Right atrium auricular region (tissue), 2 donors: ENCODE measurements at places on chromosomes 7 and 10. TPM values are rescaled to one million over a fixed set of nuclear protein-coding genes. Genes with fewer than 3 reads are reported as not detected.

Gene SH2B2
- total RNA-seq = 1.3 TPM

Gene LEP
- total RNA-seq = 2.2 TPM

Gene TUBAL3
- 1.7 TPM for total RNA-seq

Gene ENTPD1
- 15.0 TPM for total RNA-seq

Gene MOSPD3
- 13.5 TPM for total RNA-seq

Gene GRID2IP
- 0.28 TPM for total RNA-seq

Gene ZNF3
- 16.1 TPM for total RNA-seq

Gene H2BK1
- not detected for total RNA-seq

Gene ASZ1
- not detected for total RNA-seq

Gene VWC2
- total RNA-seq = 1.7 TPM

Gene MOGAT3
- total RNA-seq = not detected

Gene KCNIP2
- 192 TPM for total RNA-seq

GRCh38 chr10:11357439-11357838 is 254.0 kb downstream of the USP6NL start:
- DNase-seq = no peak

GRCh38 chr7:14818871-14819270 is 83.7 kb downstream of the DGKB start:
- DNase-seq = no peak

DNA sequence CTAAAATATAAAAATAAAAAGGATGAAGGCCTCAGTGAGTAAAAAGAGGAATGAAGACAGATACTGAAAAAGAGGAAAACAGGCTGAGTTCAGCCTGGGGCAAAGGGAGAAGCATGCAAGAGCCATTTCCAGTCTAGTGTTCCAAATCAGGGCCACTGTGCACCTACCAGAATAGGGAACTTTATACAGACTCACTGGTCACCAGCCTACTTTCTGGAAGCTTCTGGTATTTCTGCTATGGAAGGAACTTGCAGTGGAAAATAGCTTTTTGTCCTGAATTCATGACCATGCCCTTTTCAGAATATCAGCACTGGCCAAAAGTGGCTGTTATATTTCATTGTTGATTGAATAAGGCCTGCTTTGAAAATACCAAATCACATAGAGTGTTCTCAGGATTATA is 28.8 kb downstream of the ABRAXAS2 start:
- DNase-seq = no peak

- no peak for DNase-seq
These were observed 198.8 kb downstream of the BMPER start for GRCh38 chr7:34104115-34104514.

- no peak for DNase-seq
These were observed 78.7 kb downstream of the TCF7L2 start for GRCh38 chr10:113028456-113029440.

DNA sequence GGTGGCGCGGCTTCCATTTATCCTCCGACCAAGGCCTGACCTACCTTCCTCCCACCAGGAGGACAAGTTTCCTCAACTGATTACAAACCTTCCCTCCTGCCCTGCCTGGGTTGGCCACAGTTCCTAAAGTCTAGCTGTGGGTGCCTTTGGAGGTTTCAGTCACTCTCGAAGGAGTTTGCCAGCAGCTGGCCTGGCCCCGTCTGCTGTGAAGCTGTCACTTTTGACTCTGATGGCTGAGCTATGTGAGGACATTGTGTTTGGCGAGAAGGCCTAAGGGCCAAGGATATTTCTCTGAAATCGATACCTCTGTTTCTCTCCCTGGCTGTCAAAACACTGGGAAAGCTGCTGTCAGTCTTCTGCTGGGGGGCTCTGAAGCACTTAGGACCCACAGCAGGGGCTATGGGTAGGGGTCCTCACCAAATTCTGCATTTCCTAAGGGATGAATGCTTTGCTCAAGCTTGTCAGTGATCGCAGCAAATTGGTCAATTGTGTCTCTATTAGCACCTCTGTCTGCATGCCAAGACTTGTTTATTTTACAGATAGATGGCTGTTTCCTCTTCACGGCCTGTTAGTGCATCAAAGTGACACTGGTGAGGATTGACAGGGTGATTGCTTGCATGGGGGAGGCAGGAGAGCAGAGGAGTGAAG is 31.9 kb upstream of the SAMD8 start:
- no peak for DNase-seq

DNA sequence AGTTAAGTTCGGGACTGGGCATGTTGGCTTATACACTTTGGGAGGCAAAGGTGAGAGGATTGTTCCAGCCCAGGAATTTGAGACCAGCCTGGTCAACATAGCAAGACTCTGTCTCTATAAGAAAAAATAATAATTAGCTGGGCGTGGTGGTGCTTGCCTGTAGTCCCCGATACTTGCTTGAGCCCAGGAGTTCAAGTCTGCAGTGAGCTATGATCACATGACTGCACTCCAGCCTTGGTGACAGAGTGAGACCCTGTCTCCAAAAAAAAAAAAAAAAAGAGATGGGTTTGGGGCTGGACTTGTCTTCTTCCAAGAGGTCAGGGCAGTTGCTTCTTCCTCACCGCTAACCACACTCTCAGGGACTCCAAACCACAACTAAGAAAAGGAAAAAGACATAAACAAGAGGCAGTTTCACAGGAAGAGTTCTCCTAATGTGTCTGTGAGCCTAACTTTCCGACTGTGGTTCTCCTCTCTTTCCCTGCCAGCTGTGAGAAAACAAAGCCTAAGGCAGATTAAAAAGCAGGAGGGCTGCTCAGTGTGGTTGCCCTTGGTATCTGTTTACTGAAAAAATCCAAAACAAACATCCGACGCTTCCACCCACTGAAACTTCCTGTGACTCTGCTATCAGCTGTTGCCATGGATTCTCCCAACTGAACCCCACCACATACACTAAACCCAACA is 2.4 kb upstream of the SERPINE1 start:
- no peak for DNase-seq

DNA sequence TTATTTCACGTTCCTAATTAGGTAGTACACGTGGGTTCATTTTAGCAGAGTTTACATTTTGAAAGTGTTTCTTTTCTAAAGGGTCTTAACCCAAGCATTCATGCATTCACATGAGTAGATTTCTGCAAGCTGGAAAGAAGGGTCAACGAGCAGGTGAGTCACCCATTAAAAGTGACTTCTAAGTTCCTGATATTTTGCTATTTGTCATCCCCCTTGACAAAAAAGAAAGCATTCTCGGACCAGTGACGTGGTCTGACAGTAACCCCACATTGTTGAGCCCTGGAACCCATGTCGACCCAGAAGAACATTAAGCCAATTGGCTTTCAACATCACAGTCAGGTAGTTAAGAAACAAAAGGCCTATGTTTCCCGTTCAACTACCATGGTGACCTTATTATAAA is 49.6 kb downstream of the ABCB5 start:
- DNase-seq = no peak

GRCh38 chr10:30384701-30385201 is 35.7 kb upstream of the MTPAP start:
- DNase-seq = no peak

- DNase-seq = no peak
These were observed 5.6 kb downstream of the AVL9 start for GRCh38 chr7:32500922-32501341.

- DNase-seq = no peak
These were observed 46.4 kb upstream of the ATRNL1 start for GRCh38 chr10:115046686-115047236.

DNA sequence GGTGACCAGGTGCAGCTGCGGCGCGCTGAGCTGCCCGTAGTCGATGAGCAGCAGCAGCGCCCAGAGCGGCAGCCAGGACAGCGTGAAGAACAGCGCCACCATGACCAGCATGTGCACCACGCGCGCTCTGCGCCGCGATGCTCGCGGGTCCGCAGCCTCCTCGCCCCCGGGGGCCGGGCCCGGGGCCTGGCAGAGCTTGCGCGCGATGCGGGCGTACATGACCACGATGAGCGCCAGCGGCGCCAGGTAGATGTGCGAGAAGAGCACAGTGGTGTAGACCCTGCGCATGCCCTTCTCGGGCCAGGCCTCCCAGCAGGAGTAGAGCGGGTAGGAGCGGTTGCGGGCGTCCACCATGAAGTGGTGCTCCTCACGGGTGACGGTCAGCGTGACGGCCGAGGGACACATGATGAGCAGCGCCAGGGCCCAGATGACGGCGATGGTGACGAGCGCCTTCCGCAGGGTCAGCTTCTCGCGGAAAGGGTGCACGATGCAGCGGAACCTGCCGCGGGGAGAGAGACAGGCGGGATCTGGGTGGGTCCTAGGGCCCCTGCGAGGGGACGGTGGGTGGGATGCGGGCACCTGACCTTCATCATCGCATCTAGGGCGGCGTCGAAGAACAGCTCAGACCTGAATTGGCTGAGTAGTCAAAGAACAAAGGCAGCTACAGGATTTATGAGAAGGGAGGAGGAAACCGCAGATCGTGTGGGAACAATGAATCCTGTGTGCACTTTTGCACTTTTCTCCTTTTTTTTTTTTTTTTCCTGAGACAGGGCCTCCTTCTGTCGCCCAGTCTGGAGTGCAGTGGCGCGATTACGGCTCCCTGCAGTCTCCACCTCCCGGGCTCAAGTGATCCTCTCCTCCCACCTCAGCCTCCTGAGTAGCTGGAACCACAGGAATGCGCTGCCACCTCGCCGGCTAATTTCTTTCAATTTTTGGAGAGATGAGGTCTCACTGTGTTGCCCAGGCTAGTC is 22.4 kb upstream of the PPA1 start:
- no peak for DNase-seq

- DNase-seq = peak; percentile 88
These were observed 80.6 kb downstream of the PRKAG2 start for GRCh38 chr7:151796091-151796870.

- no peak for DNase-seq
These were observed 7.9 kb downstream of the PRSS58 start for GRCh38 chr7:142249918-142250317.

GRCh38 chr10:114767101-114767985 is 54.2 kb upstream of the FHIP2A start:
- no peak for DNase-seq

GRCh38 chr10:7410301-7410861 is 453 bp downstream of the SFMBT2 start:
- DNase-seq = no peak

GRCh38 chr10:34260904-34261303 is 554.2 kb downstream of the PARD3 start:
- no peak for DNase-seq

DNA sequence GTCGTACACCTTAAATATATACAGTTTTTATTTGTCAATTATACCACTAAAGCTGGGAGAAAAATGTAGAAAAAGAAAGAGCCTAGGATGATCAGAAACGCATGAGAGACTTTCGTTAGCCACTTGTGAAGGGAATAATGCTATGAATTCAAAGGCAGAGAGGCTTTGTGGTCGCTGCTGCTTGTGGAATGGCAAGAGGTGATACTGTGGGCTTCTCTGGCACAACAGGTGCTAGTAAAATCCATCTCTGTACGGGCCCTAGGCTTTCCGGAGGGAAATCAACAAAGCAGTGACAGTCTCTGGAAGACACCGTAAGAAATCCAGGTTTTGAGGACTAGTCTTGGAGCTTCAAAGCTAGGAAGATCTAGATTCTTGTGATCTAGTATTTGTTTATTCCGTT is 52.6 kb downstream of the LRRC72 start:
- DNase-seq = no peak

GRCh38 chr7:82441669-82442478 is 1.7 kb downstream of the CACNA2D1 start:
- DNase-seq = no peak

DNA sequence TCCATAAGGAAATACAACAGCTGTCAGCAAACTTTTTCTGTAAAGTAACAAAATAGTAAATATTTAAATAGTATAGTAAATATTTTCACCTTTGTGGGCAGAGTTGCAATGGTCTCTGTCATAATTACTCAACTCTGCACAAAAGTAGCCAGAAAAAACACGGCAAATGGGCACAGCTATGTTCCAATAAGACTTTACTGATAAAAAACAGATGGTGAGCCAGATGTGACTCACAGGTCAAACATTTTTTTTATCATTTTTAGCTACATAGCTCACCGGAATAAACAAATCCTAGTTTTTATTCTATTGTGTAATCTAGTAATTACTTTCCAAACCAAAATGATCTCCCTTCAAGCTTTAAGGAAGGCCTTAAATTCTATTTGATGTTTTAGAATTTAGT is 55.3 kb downstream of the NCAPG2 start:
- no peak for DNase-seq

GRCh38 chr10:96719850-96720421 is 378 bp downstream of the PIK3AP1 start:
- no peak for DNase-seq

DNA sequence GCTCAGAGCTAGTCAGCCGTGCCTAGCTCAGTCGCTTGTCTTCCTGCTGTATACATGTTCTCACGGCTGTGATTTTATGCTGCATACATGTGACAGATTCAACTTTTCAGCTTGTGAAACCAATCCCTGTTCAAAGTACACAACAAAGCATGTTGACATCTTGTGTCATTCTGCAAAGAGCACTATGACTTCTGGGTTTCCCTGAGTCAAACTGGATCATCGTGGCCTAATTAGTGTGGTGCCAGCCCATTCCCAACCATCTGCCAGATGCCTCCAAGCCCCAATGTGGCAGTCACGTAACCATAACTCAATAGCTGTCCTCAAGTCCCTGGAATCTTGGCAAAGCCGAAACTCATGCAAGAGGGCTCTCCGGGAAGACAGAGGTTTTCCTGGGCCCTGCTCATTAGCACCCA is 144.8 kb downstream of the MYOF start:
- DNase-seq = no peak

GRCh38 chr7:151351027-151351426 is 9.4 kb downstream of the NUB1 start:
- DNase-seq = peak; percentile 7

DNA sequence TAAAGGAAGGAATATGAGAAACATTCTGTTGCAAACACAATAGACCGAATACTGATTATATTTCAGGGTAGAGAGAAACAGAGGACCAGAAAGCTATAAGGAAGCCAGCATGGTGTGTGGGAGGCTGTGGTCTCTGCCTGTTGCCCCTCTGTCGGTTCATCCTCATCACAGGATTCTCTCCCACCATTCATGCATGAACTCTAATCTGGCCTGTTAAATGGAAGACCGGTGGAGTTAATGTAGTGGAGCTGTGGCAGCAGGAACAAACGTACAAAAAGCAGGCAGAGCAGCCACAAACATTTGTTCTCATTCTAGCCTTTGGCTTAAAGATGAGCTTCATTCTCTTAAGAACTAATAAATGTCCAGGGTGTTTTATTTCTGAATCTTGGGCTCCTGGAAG is 902.4 kb downstream of the LRMDA start:
- no peak for DNase-seq

- no peak for DNase-seq
These were observed 137.9 kb downstream of the GLI3 start for GRCh38 chr7:42099066-42099465.

DNA sequence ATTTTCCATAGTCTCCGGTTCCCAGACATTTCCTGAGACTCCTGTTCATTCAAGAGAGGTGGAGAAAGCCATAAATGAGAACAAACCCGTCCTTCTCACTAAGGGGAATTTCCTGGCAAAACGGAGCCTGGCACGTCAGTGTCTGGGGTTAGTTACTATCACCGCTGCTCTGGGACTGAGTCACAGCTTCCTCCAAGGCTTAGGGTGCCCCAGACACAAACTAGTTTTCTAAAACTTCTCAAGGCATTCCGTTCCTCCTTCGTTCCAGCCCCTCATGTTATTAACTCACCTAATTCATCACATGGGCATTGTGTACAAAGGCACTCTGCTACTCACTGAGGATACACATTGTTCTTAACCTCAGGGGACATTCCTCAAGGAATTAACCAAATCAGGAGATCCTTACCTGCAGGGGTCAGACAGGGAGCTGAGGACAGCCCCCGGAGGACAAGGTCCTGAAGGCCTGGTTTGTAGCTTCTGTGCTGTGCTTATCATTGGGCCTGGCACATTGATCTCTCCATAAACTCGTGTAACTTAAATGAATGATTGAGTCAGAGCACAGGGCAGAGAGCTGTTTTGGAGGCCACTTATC is 103.0 kb upstream of the KLF6 start:
- DNase-seq = peak; percentile 76
